Activated gamma-delta T cell treated with anti-CD3 and anti-CD28 coated beads, Interleukin-2, amount 50 U/mL, for 16 hours (primary cell): ENCODE measurements at places on chromosomes 7 and 10.

GRCh38 chr7:116395141-116395791 lies 104.3 kb upstream of the CAV2 start:
- no peak for DNase-seq

DNA sequence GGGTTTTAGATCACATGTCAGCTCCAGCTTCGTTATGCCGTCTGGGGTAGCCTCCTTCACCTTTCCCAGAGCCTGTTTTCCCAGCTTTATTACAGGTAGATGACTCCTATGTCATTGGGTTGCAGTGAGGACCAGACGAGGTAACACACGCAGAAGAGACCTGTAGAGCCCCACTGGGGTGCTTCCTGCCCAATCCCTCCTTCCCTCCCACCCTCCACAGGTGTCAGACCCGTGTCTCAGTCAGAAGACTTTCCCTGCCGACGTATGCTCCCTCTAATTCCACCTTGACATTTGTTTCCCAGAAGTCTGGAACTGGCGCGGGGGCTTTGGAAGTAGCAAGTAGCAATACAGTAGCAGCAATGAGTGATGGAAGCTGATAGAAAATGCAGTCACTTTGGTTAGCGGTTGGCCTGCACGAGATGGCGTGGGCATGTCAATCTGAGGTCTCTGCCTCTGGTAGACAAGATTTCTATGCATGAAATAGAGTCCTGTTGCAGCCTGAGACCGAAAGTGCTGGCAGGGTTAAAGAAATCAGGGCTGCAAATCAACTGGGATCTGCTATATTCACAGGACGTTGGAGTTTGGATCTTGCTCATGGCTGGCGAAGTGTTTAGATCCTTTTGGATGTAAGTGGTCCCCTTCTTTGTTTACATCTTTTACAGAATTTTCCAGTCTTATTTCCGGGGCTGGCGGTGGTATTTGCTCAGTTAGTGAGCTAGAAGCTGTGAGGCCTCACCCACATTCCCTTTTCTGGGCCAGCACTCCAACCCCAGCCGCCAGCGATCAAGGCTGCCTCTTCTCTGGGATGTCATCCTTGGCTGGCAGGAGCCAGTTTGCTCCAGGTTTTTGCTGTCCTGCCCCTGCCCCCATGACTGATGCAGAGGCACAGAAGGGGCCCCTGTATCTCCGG lies 78.3 kb upstream of the KMT2C start:
- DNase-seq: no peak

GRCh38 chr10:11895108-11895466 lies 71.9 kb downstream of the PROSER2 start:
- no peak for DNase-seq

DNA sequence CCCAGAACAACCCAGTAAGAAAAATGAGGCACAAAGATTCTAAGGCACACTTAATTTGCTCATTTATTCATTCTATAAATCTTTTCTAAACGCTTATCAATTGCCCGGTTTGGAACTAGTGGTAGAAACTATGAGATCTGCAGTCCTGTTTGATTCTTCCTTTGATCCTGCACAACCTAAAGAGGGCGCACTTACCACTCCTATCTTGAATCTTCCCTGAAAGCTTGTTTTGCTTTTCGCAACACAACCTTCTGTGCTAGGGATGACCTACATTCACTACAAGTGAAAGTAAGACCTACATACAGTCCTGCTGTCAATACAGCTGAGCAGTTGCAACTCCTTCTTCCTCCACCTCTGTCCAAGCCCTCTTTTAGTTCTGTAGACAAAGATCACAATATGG lies 12.6 kb upstream of the ARL4A start:
- DNase-seq: peak; percentile 17

DNA sequence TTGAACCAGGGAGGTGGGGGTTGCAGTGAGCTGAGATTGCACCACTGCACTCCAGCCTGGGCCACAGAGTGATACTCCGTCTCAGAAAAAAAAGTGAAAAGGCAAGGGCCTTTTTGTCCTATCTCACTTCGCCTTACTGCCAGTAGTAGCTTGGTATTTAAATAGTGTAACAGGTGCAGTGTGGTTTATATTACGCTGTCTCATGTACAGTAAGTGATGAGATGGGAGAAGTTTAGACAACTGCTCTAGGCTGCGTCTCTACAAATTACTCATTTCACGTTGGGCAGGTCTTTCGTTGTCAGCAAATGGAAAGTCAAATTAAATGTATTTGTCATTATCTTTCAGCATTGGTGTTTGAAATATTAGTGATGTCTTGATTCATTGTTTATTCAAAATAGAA lies 15.5 kb upstream of the PFKFB3 start:
- no peak for DNase-seq

GRCh38 chr7:137636376-137636775 lies 210.4 kb downstream of the DGKI start:
- no peak for DNase-seq

DNA sequence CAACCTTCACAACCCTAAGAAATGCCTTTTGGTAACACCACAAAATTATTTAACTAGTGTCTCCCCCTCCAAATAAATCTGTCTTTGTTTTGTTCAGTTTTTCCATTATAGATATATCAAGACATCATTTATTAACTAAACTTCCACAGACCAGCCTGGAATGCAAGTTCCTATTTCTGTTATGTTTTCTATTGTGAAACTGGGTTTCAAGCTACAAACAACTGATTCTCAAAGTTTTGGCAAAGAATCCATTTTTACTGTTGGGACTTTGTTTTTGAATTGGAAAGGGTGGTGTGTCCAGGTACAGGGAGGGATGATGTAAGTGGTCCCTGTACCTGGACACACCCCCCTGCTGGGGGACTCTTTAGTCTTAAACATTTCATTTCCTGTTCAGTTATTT lies 36.2 kb downstream of the STAMBPL1 start:
- no peak for DNase-seq

GRCh38 chr10:19620811-19621210 lies 195.4 kb upstream of the PLXDC2 start:
- no peak for DNase-seq

DNA sequence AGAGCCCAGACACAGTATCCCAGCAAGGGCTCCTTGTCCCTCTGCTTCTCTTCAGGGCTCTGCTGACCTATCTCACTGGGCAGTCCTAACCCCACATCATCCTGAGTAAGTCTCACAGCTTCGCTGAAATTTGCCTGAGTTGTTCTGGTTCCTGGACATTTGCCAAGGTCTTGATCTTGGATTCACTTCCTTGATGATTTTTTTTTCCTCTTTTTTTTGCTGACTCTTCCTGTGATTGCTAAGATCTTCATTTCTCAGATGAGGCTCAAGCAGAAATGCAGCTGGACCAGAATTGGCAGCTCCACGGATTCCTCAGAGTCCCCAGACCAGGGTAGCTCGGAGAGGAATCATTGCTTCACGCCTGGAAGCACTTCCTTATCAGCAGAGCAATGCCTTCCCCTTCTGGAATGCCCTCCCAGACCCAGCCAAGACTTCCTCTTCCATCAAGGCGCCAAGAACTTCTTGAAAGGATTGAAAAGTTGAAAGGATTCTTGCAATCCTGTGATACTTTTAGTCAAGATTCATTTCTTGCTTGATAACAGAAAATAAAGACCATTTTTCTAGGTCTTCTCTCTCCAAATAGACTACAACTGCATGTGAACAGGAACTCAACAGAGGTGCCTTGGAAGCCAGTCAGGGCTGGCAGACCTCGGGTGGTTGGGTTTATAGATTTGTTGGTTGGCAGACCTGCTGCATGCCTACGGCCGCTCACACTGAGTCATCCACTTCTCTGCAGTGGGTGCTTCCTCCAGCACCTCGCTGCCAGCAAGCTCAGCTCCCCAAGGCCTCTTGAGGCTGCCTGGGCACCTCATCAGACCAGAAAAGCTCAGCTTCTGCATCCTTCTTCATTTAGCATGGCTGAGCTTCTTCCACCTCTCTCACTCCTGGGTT lies 8.8 kb upstream of the AFAP1L2 start:
- DNase-seq: no peak

DNA sequence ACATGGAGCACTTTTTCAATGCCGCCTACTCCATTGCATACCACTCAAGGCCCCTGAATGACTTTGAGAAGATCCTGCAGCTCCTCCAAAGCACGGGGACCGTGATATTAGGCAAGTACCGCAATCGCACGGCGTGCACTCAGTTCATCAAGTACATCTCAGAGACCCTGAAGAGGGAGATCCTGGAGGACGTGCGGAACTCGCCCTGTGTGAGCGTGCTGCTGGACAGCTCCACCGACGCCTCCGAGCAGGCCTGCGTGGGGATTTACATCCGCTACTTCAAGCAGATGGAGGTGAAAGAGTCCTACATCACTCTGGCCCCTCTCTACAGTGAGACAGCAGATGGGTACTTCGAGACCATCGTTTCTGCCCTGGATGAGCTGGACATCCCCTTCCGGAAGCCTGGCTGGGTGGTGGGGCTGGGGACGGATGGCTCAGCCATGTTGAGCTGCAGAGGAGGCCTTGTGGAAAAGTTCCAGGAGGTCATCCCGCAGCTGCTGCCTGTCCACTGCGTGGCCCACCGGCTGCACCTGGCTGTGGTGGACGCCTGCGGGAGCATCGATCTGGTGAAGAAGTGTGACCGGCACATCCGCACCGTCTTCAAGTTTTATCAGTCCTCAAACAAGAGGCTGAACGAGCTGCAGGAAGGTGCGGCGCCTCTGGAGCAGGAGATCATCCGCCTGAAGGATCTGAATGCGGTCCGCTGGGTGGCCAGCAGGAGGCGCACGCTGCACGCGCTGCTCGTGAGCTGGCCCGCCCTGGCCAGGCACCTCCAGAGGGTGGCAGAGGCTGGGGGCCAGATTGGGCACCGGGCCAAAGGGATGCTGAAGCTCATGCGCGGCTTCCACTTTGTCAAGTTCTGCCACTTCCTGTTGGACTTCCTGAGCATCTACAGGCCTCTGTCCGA lies 12.7 kb upstream of the ATP6V0E2 start:
- DNase-seq: no peak

GRCh38 chr7:92949748-92950147 lies 113.4 kb upstream of the CDK6 start:
- no peak for DNase-seq

DNA sequence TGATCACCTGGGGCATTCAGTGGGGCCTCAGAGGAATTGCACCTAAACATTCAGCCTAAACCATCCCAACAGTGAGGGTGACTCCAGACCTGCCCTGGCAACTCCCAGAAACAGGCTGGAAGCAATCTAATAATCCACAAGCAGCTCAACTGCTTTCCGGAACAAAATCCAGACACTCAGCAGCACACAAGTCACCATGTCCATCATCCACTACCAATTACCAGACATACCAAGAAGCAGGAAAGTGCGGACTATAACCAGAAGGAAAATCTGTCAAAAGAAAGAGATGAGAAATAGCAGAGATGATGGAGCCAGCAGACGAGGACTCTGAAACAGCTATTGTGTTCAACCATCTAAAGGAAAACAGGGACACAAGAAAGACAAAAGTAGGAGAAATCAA lies 342.6 kb upstream of the ZMIZ1 start:
- no peak for DNase-seq

DNA sequence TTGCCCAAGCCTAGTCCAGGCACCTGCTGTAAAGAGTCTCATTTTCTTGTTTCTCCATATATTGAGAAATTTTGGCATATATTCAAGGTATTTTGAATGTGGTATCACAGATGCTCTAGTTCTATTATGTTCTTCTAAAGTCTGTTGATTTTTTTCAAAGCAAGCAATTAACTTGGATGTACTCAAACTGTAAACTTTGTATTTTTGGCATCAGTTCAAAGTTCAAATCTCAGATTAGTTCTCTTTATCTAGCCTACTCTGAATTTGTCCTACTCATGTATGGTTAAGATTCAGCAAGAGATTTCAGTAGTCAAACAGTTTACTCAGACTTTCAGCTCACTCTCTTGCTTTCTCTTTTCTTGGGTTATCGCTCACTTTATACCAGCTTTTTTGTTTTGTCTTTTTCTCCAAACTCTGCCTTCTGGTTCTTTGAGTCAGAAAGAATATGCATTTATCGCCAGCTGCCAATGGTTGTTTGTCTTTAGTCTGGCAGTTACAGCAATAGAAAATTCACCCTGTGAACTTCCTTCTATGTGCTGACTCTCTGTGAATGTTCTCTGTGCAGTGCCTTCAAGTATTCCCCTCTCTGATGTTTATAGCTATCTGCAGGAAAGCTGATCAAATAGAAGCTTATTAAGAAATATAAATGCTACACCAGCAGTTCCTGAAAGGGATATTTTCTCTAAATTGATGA lies 56.0 kb downstream of the ANKRD7 start:
- no peak for DNase-seq

- DNase-seq: no peak
These were observed 793.8 kb upstream of the IGFBP3 start for GRCh38 chr7:46714904-46715303.

- no peak for DNase-seq
These were observed 36.8 kb downstream of the HK1 start for GRCh38 chr10:69315100-69315542.

DNA sequence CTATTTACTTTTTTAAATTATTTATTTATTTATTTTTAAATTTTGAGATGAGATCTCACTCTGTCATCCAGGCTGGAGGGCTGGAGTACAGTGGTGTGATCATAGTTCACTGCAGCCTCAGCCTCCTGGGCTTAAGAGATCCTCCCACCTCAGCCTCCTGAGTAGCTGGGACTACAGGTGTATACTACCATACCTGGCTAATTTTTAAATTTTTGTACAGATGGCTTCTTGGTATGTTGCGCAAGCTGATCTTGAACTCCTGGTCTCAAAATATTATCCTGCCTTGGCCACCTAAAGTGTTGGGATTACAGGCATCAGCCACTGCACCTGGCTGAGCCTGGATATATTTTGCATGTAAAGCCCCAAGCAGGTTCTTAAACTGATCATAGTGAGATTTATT lies 7.6 kb downstream of the CHST12 start:
- no peak for DNase-seq

- DNase-seq: no peak
These were observed 1177.1 kb upstream of the C7orf33 start for GRCh38 chr7:147413557-147413870.

- no peak for DNase-seq
These were observed 53.0 kb upstream of the SEMA3A start for GRCh38 chr7:84247591-84247990.

DNA sequence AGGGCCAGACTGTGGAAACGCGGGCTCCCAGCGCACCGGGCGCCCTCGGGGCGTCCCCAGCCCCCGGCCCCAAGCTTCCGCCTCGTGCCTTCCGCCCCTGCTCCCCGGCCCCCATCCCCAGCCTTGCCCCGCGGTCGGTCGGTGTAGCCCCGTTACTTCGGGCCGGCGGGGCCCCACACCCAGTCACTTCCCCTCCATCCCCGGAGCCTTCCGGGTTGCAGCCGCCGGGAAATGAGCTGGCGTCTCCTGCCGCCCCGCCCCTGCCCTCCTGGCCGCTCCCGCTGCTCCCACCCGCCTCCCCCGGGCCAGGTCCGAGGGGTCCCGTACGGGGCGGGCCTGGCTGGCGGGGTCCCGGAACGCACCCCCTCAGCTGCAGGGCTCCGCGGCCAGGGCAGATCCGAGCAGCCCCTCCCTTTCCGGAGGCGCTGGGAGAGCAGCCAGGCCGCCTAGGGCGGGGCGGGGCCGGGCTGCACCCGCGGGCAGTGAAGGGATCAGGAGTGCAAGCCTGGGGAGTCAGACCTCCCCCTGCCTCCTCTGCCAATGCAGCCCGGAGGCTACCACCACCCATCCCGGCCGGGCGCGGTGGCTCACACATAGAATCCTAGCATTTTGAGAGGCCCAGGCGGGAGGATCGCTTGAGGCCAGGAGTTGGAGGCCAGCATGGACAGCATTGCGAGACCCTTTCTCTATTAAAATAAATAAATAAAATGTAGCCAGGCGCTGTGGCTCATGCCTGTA lies 709 bp downstream of the ARPC1B start:
- DNase-seq: peak; percentile 44

- DNase-seq: no peak
These were observed 136.3 kb upstream of the LAMB4 start for GRCh38 chr7:108266491-108266890.

- DNase-seq: no peak
These were observed 10.3 kb upstream of the INSIG1 start for GRCh38 chr7:155287284-155287935.

GRCh38 chr10:14526326-14526725 lies 195.6 kb upstream of the FRMD4A start:
- DNase-seq: no peak
